ENCODE measurements at places on chromosomes 12 and 14.

DNA sequence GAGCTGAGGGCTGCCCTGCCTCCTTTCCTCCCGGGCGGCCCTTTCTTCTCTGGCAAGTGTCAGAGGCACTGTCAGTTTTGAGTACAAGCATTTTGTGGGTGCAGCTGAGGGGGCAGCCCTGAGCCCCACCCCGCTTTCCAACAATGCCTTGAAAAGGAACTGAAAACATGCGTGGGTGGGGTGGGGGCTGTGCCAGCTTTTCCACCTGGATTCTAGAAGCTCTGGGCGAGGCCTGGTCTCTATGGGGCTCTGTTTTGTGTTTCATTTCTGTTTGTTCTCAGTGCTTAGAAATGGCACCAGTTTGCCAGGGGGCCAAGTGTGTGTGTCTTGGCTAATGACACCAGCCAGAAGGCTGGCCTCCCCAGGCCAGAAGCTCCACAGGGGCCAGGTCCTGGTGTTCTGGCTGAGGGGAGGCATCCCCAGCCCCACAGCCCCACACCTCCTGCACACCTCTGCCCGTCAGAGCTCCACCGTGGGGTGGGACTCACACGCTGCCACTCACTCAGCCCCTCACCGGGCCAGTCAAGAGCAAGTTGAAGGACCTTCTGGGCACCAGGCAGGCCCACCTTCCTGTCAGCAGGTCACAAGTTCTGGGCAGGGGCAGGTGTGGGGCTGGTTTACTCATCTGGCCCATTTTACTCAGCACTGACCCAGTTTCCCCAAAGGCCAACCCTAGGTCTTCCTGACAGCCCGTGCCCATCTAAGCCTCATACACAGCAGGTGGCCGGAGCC, 155.1 kb downstream of the CALM1 start:
- no peak for DNase-seq

DNA sequence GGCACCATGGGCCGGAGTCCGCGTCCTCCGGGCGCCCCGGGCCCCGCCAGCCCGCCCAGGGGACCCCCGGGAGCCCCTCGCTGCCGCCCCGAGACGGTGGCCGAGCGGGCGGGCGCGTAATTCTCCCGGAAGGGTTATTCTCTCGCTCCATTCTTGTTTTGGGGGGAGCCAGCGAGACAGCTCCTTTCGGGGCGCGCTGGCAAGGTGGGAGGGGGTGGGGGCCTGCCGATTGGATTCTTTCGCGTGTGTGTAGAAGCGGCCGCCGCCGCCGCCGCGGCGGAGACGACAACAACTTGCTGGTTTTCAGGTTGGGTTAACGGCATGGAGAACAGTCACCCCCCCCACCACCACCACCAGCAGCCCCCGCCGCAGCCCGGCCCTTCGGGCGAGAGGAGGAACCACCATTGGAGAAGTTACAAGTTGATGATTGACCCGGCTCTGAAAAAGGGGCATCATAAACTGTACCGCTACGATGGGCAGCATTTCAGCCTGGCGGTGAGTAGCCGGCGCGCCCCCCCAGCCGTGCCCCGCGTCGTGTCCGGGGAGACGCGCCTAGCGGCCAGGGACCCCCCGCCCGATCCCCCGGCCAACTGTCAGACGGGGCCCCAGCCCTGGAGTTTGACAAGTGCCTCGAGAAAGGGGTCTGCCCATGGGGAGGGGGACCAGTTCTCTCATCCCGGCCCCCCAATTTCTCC, 755 bp downstream of the SETD1B start:
- no peak for DNase-seq

DNA sequence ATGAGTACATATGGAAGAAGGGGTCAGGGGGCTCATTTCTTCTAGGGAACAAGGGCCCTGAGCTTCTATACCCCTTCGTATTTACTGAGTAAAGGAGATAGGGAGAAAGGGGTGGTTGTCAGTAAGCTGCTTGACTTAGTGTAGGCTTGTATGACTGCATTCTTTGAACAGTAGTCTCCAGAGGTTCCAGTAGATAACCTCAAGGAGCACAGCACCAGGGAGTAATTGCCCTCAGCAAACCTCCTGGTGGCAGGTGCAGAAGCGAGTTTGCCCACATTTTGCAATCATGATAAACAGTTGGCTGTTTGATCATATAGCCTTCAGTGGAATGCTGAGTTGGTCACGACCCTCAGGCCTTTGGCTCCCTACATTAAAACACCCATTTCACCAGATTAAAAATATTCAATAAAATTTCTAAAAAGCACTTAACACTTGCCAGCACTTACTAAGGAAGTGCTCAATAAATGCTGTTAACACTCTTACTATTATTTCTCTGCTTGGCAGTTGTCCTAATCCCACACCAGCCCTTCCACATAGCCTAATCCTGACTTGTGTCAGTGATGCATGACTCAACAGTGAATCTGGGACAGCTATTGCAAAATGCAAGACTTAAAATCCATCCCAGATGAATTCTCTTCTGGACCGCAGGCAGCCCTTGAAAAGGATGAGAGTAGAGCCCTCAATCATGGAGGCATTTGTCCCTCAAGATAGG, 3.7 kb upstream of the DHRS4L2 start:
- DNase-seq = no peak

GRCh38 chr14:95713596-95714371, at the start of gene TCL1A:
TSS of gene TCL1A (minus strand) at chr14:95714125. CDS start at chr14:95714066, 59 bp downstream.
- no peak for DNase-seq

GRCh38 chr12:65248656-65249633, 29.5 kb upstream of the MSRB3 start:
- no peak for DNase-seq

- no peak for DNase-seq
Observed at GRCh38 chr12:41271489-41271888, 83.4 kb downstream of the PDZRN4 start.

DNA sequence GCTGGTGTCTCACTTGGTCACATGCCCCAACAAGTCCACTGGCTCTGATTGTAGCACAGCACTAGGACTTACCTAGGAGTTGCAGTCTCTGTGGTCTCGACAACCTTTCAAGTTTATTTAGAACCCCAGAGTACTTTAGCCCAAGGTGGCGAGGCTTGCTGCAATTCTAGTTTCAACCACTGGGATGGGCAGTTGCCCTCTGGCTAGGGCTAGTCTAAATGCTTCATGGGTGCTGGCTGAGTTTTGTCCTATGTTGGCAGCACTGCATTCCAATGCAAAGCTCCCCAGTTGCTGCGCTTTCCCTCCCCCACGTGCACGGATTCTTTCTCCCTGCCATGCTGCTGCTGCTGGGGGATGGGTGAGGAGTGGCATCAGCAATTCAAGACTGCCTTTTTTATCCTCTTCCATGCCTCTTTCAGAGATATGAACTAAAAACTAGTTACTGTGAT, 207.9 kb downstream of the SYNE2 start:
- DNase-seq = no peak

DNA sequence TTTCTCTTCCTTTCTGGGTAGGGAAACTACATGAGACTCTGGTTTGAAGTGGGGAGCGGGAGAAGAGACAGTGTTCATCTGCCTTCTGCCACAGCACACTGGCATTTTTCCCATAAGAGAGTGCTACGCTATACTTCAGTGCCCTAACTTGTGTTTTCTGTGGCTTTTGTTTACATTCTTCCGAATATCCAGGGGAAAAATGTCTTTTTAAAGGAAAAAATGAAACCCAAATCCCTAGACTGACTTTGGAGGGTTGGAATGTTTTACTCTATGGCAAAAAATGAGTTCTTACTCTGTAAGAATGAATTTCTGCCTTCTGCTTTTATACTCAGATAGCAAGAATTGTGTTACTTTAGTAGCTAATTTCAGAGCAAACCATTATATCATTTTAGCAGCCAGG, 88.1 kb upstream of the TMEM263 start:
- DNase-seq = no peak
